HepG2 (cell line): ENCODE measurements at places on chromosomes 2 and 18. TPM values are rescaled to one million over a fixed set of nuclear protein-coding genes. Genes with fewer than 3 reads are reported as not detected.

- H3K27me3 ChIP-seq: peaks cover 8% of the 10 kb centered on the region; the same call in 1 of the 3 replicates
- no peak overlapping the region for H3K4me3 ChIP-seq
These were observed 69.5 kb downstream of the FAM168B start for GRCh38 chr2:131023758-131024157.

DNA sequence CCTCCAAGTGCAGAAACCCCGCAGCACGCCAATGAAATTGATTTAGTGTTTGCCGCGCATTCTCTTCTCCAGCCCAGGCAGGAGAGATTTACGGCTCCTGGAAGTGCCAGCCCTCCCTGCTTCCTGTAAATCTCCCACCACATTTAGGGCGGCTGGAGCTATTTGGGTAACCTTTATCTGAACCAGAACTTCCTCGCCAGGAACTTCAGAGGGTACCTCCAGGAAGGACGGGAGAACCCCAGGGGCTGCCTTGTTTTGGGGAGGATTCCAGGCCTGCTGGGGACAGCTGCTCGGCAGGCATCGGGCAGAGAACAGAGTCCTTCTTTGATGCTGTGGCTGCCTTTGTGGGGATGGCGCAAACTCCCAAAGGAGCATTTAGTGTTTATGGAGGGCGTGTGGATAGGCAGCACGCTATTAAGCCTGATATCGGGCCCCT, 122.0 kb upstream of the MYCN start:
- H3K27me3 ChIP-seq: peaks cover 56% of the 10 kb centered on the region; the same call in 2 of the 3 replicates
- no peak for DNase-seq
- H3K4me3 ChIP-seq: no peak overlapping the region
- no peak overlapping the region for H3K27ac ChIP-seq

- no peak for DNase-seq
- no peak overlapping the region for H3K4me3 ChIP-seq
- no peaks in the 10 kb centered on the region for H3K4me1 ChIP-seq
- no peak overlapping the region for H3K27ac ChIP-seq
These were observed 138.0 kb upstream of the LYPD6 start for GRCh38 chr2:149192427-149192826.

GRCh38 chr2:66568650-66569300, 133.8 kb downstream of the MEIS1 start:
- H3K36me3 ChIP-seq: no peaks in the 10 kb centered on the region
- H3K27me3 ChIP-seq: no peaks in the 10 kb centered on the region
- no peak for DNase-seq
- peaks cover 6% of the 10 kb centered on the region; the same call in 1 of the 2 replicates for H3K4me1 ChIP-seq
- H3K27ac ChIP-seq: no peak overlapping the region

DNA sequence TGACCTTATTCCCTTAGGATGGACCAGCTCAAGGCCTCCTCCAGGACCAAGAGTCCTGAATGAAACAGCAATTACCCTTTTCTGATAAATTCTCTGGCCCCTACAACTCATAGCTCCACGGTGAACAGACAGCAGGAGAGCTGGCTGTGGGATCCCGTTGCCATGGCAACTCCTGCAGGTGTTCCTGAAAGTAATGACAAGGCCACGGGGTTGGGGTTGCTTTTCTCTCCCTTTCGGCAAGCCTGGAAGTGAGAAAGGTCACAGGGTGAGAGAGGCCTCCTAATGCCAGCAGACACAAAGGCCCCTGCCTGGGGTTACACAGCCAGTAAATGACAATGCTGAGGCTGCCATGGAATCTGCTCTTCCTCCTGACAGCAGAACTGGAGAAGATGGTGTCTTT, 403.0 kb downstream of the NBAS start:
- peaks cover 36% of the 10 kb centered on the region for H3K4me1 ChIP-seq
- no peak overlapping the region for H3K27ac ChIP-seq
- DNase-seq: no peak
- H3K36me3 ChIP-seq: no peaks in the 10 kb centered on the region

GRCh38 chr2:109271920-109272319, 142.9 kb downstream of the SH3RF3 start:
- no peaks in the 10 kb centered on the region for H3K36me3 ChIP-seq
- DNase-seq: no peak
- H3K27me3 ChIP-seq: peaks cover 3% of the 10 kb centered on the region; the same call in 1 of the 2 replicates
- H3K4me3 ChIP-seq: no peak overlapping the region
- H3K27ac ChIP-seq: no peak overlapping the region

DNA sequence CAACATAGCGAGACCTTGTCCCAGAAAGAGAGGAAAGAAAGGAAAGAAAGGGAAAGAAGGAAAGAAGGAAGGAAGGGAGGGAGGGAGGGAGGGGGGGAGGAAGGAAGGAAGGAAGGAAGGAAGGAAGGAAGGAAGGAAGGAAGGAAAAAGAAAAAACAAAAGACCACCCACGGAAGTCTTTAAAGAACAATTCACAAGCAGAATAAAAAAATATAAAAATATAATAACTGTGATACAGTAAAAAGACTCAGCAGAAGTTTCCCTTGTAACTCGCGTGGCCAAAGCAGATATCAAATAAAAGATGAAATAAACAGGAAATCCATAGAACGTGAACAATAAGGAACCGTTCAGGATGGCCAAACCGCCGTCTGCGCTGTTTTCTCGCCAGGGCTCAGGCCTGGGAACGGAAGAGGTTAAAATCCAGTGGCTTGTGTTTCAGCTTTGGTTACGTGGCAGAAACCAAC, 1.2 kb upstream of the SLC1A4 start:
- H3K4me1 ChIP-seq: peaks cover 71% of the 10 kb centered on the region
- no peaks in the 10 kb centered on the region for H3K27me3 ChIP-seq
- no peaks in the 10 kb centered on the region for H3K36me3 ChIP-seq
- DNase-seq: peak; percentile 74
- H3K27ac ChIP-seq: peak overlapping the region; percentile 84
- H3K4me3 ChIP-seq: peak overlapping the region; percentile 92

DNA sequence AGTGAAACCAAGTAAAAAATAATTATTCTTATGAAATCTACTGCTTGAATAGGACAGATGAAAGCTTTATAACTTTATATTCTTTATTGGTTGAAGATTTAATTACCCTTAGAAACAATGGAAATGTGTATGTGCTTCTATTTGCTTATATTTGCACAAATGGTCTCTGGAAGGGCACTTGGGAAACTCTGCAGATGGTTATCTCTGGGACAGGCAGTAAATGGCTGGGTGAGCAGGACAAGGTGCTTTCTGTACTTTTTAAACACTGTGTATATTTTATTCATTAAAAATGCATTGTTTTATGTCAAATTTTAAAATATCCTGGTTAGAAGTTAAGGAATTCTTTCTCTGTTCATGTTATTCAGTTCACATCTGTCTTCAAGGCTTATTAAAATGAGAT, 131.1 kb downstream of the LRRTM4 start:
- no peak for DNase-seq
- no peaks in the 10 kb centered on the region for H3K27me3 ChIP-seq
- no peak overlapping the region for H3K4me3 ChIP-seq
- no peak overlapping the region for H3K27ac ChIP-seq

GRCh38 chr2:119415630-119416029, 16.0 kb upstream of the TMEM37 start:
- H3K27ac ChIP-seq: no peak overlapping the region
- no peaks in the 10 kb centered on the region for H3K27me3 ChIP-seq
- DNase-seq: no peak
- H3K4me1 ChIP-seq: peaks cover 46% of the 10 kb centered on the region

- H3K4me3 ChIP-seq: no peak overlapping the region
- DNase-seq: no peak
- H3K27ac ChIP-seq: no peak overlapping the region
- H3K27me3 ChIP-seq: no peaks in the 10 kb centered on the region
These were observed 930.3 kb downstream of the SUCLG1 start for GRCh38 chr2:83528767-83529166.

DNA sequence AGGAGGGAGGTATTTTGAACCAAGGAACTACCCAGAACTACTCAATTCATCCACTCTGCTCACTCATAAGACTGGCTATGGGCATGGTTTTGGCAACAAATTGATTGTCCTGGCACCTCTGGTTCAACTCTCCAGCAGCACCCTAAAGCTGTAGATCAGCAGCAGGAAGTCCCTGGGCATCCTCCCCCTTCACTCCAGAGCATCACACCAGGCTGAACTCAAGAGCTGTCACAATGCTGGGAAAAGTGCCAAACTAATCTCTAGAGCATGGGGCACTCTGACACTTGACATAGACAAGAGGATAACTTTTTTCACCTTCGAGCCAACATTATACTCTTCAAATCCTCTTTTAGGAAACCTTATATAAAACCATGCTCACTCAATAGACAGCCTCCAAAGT, 154.1 kb upstream of the RBBP8 start:
- H3K4me3 ChIP-seq: no peak overlapping the region
- H3K36me3 ChIP-seq: no peaks in the 10 kb centered on the region
- H3K27me3 ChIP-seq: no peaks in the 10 kb centered on the region
- H3K27ac ChIP-seq: no peak overlapping the region
- DNase-seq: no peak

DNA sequence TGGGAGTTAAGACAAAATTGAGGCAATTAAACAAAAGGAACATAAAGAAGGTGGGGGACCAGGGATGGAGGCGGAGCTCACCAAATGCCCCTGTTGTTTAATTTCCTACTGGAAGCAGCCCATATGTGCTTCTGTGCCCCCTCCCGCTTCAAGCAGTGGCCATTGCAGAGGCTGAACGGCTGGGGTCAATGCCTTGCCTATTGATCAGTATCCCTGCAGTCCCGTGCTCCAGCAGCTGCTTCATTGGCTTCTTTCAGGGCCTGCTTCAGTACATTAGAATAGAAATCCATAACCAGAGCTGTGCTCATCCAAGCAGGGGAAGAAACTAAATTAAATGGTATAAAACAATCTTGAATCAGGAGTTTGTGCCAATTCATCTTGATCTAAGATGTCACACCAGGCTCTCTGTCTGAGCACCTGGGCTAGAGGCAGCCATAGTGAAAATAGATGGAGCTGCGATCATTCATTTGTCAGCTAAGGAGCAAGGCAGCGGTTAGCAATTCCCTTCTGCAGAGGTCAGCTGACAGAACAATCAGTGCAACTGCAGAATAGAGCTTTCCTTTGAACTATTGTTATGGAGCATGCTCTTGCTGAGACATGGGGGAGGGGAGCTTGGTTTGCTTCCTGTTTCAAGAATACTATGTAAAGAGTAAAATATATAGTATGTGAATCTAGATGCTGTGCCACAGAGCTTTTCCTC, 222.4 kb downstream of the WDR7 start:
- H3K27ac ChIP-seq: no peak overlapping the region
- H3K4me1 ChIP-seq: no peaks in the 10 kb centered on the region
- no peaks in the 10 kb centered on the region for H3K36me3 ChIP-seq

GRCh38 chr18:41933778-41934177, 21.3 kb upstream of the PIK3C3 start:
- no peak overlapping the region for H3K4me3 ChIP-seq
- H3K4me1 ChIP-seq: no peaks in the 10 kb centered on the region
- H3K36me3 ChIP-seq: no peaks in the 10 kb centered on the region
- no peaks in the 10 kb centered on the region; the same call in 2 of the 3 replicates for H3K27me3 ChIP-seq

GRCh38 chr2:33620-34019, 12.7 kb downstream of the FAM110C start:
- H3K27me3 ChIP-seq: no peaks in the 10 kb centered on the region
- H3K36me3 ChIP-seq: no peaks in the 10 kb centered on the region
- no peak overlapping the region for H3K4me3 ChIP-seq
- no peak overlapping the region for H3K27ac ChIP-seq
- peak; percentile 40 for DNase-seq
- peaks cover 7% of the 10 kb centered on the region; the same call in 1 of the 2 replicates for H3K4me1 ChIP-seq

GRCh38 chr18:30676053-30676480, 366.5 kb downstream of the DSC3 start:
- no peaks in the 10 kb centered on the region for H3K27me3 ChIP-seq
- no peaks in the 10 kb centered on the region for H3K36me3 ChIP-seq
- H3K4me1 ChIP-seq: no peaks in the 10 kb centered on the region
- H3K4me3 ChIP-seq: no peak overlapping the region
- no peak for DNase-seq

DNA sequence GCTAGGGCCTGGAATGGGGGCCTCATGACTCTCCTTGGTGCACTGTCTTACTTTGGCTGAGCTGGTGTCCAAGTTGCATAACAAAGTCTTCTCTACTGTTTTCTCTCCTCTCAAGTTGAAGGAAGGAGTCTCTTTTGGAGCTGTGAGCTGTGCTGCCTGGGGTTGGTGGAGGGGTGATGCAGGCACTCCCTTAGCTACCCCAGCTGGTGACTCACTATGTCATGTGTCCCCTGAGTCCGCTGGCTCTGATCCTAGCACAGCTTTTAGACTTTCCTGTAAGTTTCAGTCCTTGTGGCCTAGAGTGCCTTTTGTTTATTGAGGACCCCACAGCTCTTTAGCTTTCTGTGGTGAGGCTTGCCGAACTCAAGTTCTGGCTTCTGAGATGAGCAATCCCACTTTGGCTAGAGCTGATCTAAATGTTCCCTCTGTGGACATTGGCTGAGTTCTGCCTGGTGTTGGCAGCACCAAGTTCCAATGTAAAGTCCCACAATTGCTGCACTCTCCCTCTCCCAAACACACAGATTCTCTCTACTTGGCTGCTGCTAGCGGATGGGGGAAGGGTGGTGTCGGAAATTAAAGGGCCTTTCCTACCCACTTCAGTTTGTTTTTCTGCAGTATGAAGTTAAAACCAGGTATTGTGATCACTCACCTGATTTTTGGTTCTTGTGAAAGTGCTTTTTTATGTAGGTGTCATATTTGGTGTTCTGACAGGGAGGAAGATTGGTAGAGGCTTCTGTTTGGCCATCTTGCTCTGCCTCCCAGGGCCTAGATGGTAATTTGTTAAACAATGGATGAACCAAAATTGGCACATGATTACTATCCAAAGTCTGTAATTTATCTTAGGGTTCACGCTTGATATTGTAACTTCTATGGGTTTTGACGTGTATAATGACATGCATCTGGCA, 83.2 kb downstream of the COMMD1 start:
- no peaks in the 10 kb centered on the region for H3K36me3 ChIP-seq
- no peaks in the 10 kb centered on the region for H3K27me3 ChIP-seq
- no peaks in the 10 kb centered on the region for H3K4me1 ChIP-seq
- no peak for DNase-seq

The IL36B gene
- not detected in 2 replicates for total RNA-seq

The DAPL1 gene
- total RNA-seq: not detected in 2 replicates

The NAT8 gene
- 1.8 and 1.9 TPM in 2 replicates for total RNA-seq

The IL36G gene
- total RNA-seq: not detected in 2 replicates

The TDRD15 gene
- 0.28 and 0.29 TPM in 2 replicates for total RNA-seq

The FLACC1 gene
- total RNA-seq: 0.29 and 0.35 TPM in 2 replicates

The PRKRA gene
- 67.6 and 74.7 TPM in 2 replicates for total RNA-seq

The KCNJ3 gene
- not detected in 2 replicates for total RNA-seq

The SCRN3 gene
- total RNA-seq: 11.3 and 16.8 TPM in 2 replicates

The GPR35 gene
- total RNA-seq: 21.6 and 27.1 TPM in 2 replicates

The TSGA10 gene
- total RNA-seq: 13.1 and 15.0 TPM in 2 replicates

The SLC9A2 gene
- 0.02 TPM in 1 of 2 replicates, not detected in the other for total RNA-seq

The TCF23 gene
- 0.02 and 0.04 TPM in 2 replicates for total RNA-seq
